Mucosa of descending colon (tissue), 3 donors: ENCODE measurements at places on chromosomes 4 and X.

GRCh38 chr4:79241846-79242245 is 84.0 kb downstream of the NAA11 start:
- no peak for DNase-seq

DNA sequence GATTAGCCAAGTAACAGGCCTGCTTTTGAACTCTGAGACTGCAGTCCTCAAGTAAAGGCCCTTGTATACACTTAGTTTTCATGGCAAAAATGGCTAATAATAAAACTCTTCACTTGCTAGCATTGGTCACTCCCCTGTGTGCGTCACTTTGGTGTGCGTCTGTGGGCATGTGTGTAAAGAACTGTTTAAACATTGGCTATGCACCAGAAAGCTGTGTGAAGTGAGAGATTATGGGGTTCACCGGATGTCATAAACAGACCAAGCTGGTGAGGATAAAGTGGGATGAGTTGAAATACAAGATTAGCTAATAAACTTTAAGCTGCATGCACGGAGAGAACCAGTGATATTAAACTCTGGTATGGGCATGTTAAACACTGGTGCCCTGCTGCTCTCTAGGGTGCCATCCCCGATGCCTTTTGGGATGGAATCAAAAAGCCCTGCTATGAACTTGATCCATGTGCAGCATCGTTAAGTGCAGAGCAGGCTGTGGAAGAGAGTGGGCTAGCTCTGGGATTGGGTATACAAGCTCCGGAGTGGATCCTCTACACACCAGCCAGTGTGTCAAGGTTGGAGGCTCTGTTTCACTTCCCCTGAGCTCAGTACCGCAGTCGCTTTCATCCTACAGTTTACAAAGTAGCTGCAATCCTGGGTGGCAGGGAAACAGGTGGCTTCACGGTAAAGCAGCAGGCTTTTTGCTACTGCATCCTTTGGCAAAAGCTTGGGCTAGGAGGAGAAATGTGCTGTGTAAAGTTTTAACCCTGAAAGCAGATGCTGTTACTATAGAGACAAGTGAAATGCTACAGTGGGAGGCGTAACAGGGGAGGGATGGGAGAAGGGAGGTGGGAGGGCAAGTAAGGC is 108.3 kb upstream of the SLC4A4 start:
- DNase-seq, result no peak

DNA sequence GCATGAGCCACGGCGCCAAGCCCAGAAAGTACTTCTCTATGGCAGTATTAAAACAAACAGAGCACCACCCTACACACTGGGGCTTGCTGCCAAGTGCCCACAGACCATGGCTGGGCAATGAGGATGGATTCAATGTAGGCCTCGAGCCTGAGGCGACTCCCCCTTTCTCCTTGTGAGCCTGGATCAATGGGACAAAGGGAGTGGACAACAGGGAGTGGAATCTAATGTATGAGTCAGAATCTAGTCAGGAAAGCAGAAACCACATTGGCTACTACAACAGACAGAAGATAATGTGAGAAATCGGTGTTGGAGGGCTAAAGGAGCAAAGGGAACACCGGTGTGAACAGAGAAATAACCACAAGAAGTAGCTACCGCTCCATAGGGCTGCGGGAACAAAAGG is 37.7 kb upstream of the OCIAD2 start:
- no peak for DNase-seq

- DNase-seq, result no peak
These were observed 648.3 kb downstream of the SPRY1 start for GRCh38 chr4:124044867-124045266.

- DNase-seq, result no peak
These were observed 1092.1 kb upstream of the PRKX start for GRCh38 chrX:4805502-4805901.

GRCh38 chr4:52704661-52705060 is 45.6 kb upstream of the USP46 start:
- no peak for DNase-seq

DNA sequence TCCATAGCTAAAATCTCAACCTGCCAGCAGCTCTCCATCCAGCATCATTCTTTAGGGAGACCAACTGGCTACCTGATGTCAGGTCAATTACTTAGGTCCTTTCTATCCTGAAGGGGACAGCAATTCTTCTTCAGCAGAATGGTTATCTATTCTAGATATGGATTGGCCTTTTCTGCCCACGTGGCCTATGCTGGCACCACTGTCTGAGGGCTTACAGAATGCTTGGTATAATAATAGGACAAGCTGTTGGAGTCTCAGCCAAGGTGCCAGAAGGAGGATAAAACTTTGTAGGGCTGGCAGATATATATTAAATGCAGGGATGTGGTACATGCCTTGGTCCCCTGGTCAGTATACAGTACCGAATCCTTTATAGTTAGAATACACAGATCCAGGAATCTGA is 89.8 kb upstream of the C1GALT1C1 start:
- no peak for DNase-seq

DNA sequence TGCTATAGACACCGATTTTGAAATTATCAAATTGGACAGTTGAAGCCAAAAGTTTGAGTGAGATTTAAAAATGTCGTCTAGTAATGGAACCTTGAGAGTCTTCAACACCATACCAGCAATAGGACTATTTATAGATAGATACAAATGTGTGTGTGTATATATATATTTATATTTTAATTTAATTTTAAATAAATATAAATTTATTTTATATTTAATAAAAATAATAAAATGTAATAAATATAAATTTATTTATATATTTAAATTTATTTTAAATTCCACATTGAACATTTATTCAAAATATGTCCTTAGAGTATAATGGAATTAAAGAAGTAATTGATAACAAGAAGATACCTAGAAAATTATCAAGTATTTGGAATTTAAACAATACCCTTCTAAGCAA is 221.9 kb upstream of the CXXC4 start:
- no peak for DNase-seq

DNA sequence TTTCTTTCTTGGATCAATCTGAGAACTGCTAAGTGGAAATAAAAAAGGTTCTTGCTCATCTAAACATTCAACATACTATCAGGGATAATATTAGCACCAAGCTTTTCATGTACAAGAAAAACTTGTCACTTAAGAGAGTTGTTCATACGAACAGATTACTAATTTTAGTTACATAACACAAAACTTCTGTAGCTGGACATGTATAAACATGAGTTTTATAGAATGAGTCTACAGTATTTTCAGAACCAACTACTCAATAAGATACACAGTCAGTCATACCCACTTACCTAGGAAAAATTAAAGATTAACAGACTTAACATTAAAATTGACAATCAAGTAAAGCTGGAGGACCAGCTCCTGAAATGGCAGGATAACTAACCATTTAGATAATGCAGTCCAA is 540.1 kb upstream of the FAM241A start:
- DNase-seq, result no peak

- no peak for DNase-seq
These were observed 97.1 kb upstream of the ATOH1 start for GRCh38 chr4:93731456-93731855.

DNA sequence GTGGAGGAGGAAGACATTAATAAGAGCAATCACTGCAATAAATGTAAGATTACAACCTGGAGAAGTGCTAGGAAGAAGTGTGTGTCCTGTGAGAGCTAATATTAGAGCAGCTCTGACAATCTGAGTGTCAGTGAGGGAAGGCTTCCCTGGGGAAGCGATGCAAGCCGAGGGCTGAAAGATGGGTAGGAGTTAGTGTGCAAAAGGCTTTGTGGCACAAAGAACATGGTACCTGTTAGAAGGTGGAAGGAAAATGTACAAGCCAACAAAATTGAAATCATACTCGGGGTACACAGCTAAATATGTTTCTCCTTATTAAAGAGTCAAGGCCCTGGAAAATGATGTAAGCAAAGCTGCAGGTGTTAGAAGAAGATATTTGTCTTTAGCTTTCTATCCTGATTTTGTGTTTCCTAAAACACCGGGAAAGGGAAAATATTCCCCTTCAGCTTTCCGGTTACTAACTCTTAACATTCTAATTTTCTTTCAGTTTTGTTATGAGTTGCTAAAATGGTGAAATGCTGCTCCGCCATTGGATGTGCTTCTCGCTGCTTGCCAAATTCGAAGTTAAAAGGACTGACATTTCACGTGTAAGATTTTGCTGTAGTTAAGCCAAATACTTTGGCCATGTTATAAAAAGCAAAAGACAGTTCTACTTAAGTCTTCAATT is 808 bp downstream of the THAP6 start:
- no peak for DNase-seq

- DNase-seq, result no peak
These were observed 52.1 kb downstream of the NELFA start for GRCh38 chr4:1956631-1957030.

DNA sequence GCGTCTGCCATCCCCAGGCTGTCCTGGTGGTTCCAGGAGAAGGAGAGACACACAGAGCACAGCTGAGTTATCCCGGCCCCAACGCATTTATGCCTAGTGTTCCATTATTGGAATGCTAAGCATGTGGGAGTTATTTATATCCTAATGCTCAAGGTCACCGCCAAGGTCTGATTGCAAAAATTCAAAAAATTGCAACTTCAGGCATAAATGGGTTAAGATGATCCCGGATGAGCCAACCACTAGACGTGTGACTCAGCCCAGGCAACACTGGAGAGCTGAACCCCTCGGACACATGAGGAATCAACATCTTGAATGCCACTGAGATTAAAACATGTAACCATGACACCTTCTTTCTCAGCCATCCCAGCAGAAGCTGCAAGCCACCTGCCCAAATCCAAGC is 3.8 kb upstream of the ZCCHC4 start:
- DNase-seq, result no peak

DNA sequence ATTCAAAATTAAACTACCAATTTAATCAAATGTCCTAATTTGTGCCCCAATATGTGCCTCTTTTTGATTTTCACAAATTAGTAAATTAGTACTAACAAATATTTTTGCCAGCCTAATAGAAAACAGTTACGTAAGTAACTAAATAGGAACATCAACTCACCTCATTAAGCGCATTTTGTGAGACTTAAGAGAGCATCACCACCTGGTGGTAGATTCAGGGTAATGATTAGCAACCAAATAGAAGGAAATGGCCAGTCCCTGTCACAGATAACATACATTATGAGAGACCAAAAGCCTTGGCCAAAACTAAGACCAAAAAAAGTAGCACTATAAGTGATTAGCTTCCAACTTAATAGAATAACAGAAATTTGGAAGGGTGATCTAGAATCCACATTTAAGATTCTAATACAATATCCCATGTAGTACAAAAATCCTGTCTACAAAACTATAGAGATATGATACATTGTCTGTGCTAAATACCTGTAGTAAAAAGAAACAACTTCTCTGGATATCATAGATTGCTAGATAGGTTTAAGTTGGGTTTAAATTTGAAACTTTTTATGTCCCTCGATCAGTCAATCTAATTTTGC is 46.7 kb downstream of the C4orf46 start:
- DNase-seq, result no peak

DNA sequence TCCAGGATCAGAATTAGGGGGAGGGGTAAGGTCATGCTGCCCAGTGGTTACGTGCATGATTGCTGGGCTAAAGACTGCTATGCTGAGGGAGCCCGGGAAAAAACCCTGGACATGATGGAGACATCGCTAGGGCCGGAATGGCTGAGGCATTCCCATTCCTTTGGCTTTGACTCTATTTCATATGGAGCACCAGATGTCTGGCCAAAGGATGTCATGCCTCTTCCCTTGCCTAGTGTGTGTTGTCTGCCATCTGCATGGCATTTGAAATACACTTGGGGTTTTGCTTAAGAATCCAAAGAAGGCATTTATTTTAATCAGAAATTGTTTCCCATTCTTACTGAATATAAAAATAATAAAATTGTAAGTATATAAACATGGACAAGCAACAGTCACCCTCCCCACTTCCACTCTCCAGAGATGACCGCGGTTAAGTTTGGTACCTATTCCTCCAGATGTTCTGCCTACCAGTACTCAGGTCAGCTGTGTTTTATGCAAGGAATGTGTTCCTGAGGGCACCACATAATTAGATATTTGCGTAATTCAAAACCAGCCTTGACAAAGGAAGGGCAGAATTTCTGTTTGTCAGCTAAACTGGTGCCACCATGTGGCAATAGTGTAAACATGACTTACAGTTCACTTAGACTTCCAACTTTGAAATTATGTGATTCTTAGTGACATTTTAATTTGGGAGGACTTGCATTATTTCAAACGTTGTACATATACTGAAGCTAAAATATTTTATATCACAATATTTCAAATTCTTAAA is 105.9 kb downstream of the CT47B1 start:
- DNase-seq, result no peak

DNA sequence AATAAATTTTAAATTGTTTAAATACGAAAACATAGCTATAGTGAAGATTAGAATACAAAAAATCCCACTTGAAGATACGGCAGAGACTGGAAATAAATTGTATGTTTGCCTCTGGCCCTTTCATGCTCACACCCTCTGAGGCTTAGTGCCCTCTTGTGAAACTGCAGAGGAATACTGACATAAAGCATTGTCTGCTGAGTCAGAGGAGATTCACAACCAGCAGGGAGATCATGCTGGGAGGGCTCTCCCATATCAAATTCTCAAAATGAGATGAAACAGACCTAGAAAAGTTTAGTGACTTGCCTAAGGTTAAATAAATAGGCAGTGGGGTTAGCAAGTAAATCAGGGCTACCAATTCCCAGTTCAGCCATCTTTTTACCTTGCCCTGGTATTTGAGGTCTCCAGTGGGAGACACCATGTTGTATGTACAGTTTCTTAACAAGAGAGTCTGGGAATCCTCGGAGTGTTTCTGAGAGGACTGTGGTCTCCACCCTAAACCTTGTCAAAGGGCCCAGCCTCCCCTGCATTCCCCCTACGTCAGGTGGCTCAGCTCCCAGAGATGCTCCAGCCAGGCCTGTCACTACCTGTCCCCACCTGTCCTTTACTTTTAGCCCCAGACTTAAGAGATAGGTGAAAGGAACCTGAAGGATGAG is 581.4 kb upstream of the DIPK2B start:
- no peak for DNase-seq

GRCh38 chrX:70255452-70255851 is 4.6 kb downstream of the P2RY4 start:
- DNase-seq, result no peak

GRCh38 chrX:51608766-51609165 is 9.9 kb downstream of the CENPVL3 start:
- no peak for DNase-seq

DNA sequence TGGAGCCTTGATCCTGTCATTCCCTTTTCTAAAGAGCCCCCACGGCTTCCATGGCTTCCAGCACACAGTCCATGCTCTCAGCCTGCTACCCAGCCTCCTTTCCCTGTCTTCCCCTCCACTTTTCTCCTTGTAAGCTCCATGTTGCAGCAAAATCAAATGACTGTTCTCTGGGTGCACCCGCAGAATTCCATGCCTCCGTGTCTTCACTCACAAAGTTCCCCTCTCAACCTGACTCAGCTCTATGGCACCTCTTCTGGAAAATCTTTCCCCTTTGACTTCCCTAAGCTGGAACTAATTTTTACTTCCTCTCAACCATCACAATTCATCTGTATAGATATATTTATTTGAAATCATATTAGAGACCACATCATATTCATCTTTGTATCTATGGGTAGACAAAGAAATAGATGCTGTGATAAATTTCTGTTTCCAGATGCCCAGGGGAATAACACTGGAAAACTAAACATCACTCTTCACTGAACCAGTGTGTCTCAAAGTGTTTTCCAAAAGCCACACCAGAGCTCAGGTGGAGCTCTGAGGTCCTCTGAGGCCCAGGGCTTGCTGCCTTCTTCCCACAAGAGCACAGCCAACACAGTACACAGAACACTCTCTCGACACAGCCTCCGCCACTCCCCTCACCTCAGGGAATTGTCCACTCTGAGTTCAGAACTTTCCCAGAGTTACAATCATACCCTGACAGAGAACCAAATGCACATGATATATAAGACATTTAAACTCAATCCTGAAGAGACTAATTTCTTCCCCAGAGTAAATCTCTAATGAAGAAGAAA is 3.3 kb downstream of the SETD7 start:
- no peak for DNase-seq

GRCh38 chr4:2059046-2059725 is at the start of gene NAT8L:
NAT8L (plus strand) TSS chr4:2059327; CDS start chr4:2059512, 185 bp downstream.
- DNase-seq, result no peak
